ENCODE measurements at places on chromosomes 6 and 20.

DNA sequence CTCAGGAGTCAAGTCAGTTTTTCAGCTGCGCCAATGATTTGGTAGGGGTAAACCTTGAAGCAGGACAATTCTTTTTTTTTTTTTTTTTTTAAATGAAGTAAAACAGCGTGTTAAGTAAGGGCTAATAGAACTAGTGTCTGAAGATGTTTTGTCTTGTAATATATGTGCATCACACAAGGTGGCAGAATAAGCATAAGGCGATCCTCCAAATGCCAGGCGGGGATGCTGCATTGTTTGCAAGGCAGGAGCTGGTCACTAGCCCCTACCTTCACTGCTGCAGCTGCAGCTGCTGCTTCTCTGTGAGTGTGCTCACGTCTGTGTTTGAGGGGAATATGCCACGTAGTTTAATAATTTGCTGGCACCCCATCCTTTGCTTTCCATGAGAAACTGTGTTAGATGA lies 272.7 kb upstream of the MAP3K7 start:
- DNase-seq = no peak

- no peak for DNase-seq
Measured at GRCh38 chr6:44772838-44773237, 385.3 kb downstream of the CDC5L start.

- no peak for DNase-seq
Measured at GRCh38 chr6:34917626-34918285, 28.7 kb downstream of the ANKS1A start.

DNA sequence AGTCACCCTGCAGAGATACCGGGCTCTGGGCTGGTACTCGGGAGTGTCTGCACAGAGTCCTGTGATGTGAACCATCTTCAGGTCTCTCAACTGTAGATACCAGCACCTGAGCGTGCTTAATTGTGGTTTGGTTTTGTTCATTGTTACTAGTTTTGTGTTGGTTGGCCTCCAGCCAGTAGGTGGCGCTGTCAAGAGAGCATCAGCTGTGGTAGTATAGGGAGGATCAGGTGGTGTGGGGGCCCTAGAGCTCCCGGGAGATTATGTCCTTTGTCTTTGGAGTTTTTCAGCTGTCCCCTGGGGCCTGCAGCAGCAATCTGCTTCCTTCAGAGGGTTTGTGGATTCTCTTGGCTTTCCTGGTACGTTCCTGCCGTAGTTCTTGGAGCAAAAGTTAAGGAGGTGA lies 67.9 kb downstream of the CDYL start:
- DNase-seq = no peak

- no peak for DNase-seq
Measured at GRCh38 chr20:32168184-32168910, 39.2 kb downstream of the PLAGL2 start.

DNA sequence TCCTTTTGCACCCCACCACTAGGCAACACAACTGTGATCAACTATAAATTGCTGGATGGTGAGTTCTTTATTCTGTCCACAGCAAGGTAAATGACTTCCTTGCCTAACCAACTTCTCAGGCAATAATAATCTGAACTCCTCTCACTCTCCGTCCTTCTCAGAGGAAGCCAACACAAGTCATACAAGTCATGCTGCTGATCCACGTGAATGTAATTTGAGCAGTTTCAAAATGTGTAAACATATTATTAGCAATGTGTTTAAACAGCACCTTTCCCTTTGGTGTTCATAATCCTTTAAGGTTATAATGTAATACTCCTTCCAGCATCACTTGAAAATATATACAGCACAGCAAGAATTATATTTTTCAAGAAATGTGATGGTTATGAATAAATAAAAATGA lies 127.9 kb downstream of the QRSL1 start:
- DNase-seq = no peak

DNA sequence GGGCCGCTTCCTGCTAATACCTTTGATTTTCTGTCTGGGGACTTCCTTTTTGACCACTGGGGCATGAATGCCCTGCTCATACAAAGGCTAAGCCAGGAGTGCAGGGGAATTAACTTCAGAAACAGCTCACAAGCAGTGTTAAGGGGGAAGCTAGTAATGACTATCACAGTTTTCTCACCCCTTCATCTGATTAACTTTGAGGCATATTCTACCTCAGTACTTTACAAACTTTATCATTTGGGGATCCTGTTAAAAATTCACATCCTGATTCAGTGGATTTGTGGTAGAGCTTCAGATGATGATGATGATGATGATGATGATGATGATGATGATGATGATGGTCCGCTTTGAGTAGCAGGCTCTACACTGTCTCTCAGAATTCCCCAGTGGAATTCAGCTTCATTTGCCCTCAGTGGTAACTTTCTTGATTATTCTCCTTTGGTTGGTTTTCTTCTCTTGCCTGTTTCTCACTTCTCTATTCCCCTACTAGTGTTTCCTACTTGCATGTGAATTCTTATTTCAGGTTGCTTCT lies 78.4 kb upstream of the TMEM170B start:
- no peak for DNase-seq

- DNase-seq = no peak
Measured at GRCh38 chr6:144339859-144340452, 54.8 kb downstream of the UTRN start.

GRCh38 chr6:149140910-149141290 lies 176.6 kb upstream of the TAB2 start:
- no peak for DNase-seq

DNA sequence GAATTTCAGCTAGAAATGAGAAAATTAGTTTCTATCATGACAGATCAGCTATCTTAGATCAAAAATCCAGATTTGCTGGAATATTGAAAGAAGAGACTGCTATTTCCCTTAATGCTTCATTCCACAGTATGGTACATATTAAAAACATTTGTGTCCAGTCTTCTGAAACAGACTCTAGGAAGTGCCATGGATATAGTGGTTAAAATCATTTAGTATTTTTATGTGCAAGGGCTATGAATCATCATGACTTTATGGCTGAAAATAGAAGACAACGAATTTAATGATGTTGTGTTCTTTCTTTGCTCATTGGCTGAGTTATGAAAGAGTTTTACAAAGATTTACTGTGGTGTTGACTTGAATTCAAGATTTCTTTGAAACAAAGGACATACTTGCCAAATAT lies 146.6 kb downstream of the ANKRD60 start:
- no peak for DNase-seq

DNA sequence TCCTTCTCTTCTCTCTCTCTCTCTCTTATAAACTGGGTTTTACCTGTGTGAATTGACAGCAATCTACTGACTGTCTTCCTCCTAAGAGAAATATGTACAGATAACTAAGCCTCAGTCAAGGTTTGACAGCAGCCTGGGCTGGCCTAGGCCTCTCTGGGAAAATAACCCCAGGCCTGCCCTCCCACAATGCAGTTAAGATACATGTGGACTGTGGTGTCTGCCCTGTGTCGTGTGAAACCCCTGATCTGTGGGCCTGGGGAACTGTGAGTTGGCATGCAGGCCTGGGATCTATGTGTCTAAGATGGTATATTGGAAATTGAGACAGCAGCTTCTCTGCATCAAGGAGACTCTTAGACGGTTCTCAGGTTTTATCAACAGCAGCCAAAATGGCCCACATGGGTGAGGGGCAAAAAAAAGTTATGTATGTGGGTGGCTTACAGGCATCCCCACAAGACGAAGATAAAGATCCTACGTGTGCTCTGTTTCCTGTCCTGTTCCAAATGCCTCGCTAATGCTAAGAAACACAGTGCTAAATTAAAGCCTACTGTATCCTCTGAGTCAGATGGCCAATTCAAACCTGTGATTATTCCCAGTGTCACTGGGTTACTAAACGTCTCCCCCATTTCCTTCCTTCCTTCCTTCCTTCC lies 19.0 kb downstream of the LRFN2 start:
- no peak for DNase-seq
